NCI-H226 (cell line): ENCODE measurements at places on chromosomes 5 and 9.

GRCh38 chr9:109561137-109561536, 63.0 kb upstream of the PTPN3 start:
- DNase-seq = no peak

- no peak for DNase-seq
These were observed 9.4 kb upstream of the RNF180 start for GRCh38 chr5:64156261-64156660.

- no peak for DNase-seq
These were observed 57.2 kb downstream of the KCNN2 start for GRCh38 chr5:114419067-114419388.

DNA sequence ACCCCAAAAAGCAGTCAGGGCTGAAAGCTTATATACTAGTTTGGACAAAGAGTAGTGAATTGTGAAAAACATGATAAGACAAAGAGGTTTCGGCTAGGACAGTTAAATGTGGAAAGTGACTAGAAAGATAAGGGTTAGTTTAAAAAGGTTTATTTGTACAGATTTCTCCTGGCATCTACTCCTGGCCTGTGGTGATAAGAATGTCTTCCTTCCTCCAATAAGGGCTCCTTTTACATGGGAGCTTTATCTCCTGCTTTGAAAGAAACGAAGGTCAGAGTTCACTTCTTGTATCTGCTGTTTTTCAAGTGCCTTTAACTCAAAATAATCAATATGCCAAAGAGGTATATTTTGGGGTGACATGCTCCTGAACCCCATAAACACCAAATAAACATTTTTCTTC, 776.1 kb upstream of the COX7C start:
- no peak for DNase-seq

GRCh38 chr5:154002093-154002492, 36.6 kb downstream of the FAM114A2 start:
- DNase-seq = no peak

GRCh38 chr9:120774719-120775118, 18.5 kb downstream of the FBXW2 start:
- no peak for DNase-seq
